ENCODE measurements at places on chromosomes 7 and 10.

DNA sequence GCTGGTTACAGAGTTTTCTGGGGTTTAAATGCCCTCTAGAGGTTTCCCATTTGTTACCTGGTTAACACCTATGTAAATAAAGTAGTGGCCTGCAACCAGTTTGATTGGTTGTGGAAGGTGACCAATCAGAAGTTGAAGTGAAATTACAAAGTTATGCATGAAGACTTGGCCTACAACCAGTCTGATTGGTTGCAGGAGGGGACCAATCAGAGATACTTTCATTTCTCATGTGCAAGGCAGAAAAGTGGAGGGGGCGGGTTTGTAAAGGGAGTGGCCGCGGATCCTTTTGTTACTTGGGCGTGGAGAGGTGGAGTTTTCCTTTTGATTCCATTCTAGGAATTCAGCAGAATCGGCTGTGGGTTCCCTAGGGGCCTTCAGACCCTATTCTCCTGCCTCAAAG, 80.8 kb downstream of the SEC23IP start:
- DNase-seq, result peak; percentile 10

GRCh38 chr7:155374276-155375252, 76.9 kb downstream of the INSIG1 start:
- DNase-seq, result no peak

DNA sequence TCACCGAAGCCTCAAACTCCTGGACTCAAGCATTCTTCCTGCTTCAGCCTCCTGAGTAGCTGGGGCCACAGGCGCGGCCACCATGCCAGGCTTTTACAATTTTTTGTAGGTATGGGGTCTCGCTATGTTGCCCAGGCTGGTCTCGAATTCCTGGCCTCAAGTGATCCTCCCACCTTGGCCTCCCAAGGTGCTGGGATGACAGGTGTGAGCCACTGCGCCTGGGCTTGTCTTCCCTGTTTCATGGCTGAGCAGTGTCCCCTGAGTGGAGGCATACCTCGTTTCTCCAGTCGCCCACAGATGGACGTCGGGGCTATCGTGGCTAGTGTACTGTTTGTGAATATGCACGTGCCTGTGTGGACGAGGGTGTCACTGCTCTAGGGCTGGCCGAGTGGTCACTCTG, 11.3 kb downstream of the INPP5A start:
- DNase-seq, result no peak

GRCh38 chr10:116207690-116208089, 65.3 kb downstream of the GFRA1 start:
- no peak for DNase-seq

- DNase-seq, result peak; percentile 65
Measured at GRCh38 chr10:78491812-78492211, 458.1 kb downstream of the RPS24 start.

- DNase-seq, result peak; percentile 82
Measured at GRCh38 chr7:47763063-47763974, 181.4 kb upstream of the TNS3 start.

- no peak for DNase-seq
Measured at GRCh38 chr10:93096901-93097300, 23.2 kb downstream of the CYP26A1 start.

- no peak for DNase-seq
Measured at GRCh38 chr10:3631291-3631690, 153.7 kb downstream of the KLF6 start.

DNA sequence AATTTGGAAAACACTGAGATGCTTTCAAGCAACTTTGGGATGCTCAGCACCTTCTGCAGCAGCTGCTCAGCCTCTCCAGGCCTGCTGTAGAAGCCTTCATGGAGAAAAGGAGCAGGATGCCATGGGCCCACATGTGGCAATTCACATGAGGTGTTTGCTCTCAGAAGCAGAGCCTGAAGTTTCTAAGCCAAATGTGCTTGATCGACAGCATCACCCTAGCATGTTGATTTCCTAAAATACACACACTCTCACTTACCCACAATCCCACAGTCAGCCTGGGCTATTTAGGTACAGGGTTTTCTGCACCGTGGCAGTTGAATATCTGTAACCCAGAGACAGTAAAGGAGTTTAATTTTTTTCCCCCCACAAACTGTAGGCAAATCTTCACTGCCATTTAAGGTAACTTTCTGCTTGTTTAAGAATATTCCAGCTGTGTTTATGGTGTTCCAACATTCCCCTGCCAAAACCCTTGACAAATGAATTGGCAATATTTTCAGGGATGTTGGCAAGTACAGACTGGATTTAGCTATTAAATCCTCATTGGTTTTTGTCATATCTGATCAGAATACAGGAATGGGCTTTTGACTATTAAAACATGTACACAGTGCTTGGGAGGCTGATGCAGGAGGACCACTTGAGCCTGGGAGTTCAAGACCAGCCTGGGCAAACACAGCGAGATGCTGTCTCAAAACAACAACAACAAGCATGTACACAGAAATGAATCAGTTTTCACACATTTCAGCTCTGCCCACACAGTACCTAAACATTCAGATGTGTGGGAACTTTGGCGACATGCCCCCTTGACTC, 244.2 kb downstream of the CELF2 start:
- no peak for DNase-seq

GRCh38 chr7:13717031-13717430, 272.4 kb downstream of the ETV1 start:
- DNase-seq, result no peak

GRCh38 chr10:101940916-101941315, 97.3 kb upstream of the KCNIP2 start:
- peak; percentile 41 for DNase-seq

- peak; percentile 84 for DNase-seq
Measured at GRCh38 chr7:7099584-7100014, 82.7 kb upstream of the C1GALT1 start.

DNA sequence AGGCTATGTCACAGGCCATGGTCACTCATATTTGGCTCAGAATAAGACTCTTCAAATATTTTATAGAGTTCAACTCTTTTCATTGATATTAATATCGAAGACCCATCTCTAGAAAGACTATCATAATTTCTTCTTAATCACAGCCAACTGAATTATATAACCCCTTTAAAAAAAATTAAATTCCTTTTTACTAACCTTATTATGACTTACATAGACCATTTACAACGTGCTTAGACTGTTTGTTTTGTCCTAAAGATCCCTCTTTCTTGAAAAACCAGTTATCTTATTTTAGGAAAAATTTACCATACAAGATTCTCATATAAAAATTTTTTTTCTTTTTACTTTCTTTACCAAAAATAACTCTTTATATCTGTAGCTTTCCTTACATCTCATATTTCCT, 10.2 kb upstream of the TMEM254 start:
- DNase-seq, result no peak

- DNase-seq, result peak; percentile 3
Measured at GRCh38 chr7:3089493-3089892, 45.8 kb upstream of the CARD11 start.

DNA sequence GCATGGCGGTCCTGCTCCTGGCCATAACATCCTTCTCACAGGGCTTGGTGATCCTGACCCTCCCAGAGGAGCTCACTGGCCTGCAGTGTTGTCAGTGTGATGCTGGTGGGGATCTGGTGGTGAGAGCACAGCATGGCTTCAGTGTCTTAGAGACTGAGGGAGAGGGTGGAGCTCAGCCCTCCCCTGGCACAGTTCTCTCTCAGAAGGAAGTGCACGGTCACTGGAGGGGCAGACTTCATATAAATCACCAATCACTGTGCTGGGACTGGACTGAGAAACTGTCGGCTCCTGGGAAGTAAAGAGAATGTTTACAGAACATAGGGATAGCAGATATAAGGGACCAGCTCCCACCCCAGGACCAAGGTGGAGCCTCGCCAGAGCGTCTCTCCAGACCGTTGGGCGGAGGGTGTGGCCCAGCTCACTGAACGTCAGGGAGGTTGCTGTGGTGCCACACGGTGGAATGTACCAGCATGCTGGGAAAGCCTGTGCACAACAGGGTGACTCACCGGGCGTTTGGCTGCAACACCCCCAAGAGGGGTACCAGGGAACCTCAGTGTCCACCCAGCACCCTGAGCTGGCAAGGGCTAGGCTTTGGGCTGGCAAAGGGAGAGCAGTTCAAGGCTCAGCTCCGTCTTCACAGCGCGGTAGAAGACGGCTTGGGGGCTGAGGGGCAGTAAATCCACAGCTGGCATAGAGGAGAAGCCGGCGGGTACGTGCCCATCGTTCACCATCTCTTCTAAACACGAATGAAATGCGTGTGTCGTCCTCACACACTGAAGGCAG, 8.8 kb upstream of the GET4 start:
- DNase-seq, result peak; percentile 96

DNA sequence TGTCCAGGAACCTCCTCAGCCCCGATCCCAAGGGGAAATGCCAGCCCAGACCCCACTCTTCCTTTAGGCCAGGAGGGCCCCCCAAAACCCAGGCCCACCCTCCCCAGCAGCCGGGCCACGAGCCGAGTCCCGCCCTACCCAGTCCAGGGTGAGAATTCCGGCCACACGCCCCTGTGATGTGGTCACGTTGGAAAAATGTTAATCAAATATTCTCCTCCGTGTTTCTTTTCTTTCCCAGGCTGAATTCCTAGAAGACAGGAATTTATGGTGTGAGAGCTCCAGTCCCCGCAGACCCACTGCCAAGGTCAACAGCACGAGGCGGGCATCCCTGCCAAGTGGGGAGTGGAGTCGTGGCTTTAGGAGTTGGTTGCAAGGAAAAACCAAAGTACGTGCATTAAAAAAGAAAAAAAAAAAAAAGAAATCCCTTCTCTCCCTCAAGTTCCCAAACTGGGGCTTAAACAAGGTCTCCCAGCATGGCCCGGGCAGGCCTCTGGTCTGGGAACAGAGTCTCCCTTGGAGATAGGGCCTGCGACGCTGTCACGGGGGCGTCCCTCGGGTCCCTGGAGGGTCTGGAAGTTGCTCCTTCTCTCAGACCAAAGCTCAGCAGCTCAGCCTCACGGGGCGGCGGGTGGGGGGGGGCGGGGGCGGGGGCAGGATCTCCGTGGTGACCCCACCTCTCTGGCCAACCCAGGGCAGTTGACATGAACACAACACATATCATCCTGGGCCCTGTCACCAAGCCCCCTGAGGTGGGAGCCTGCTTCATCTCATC, 28.1 kb upstream of the ELN start:
- peak; percentile 93 for DNase-seq

- DNase-seq, result no peak
Measured at GRCh38 chr7:110388457-110388856, 702.5 kb upstream of the LRRN3 start.

GRCh38 chr7:31027161-31027965, 24.7 kb upstream of the ADCYAP1R1 start:
- peak; percentile 22 for DNase-seq

DNA sequence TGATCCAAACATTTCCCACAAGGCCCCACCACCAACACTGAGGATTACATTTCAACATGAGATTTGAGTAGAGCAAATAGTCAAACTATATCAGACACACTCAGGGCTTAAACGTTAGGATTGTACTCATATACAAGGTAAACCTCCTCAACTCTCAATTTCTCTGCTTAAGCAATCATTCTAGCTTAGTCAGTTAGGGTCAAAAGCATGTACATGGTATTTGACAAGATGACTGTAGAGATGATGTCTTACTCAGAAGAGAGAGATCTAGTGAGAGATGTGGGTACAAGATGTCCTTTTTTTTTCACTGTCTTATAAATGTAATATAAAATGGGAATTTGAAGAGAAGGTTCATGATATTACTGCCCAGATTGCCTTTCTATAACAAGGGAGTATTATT, 270.1 kb downstream of the PRKG1 start:
- DNase-seq, result no peak

- peak; percentile 29 for DNase-seq
Measured at GRCh38 chr10:74988054-74988775, 123.2 kb upstream of the SAMD8 start.

DNA sequence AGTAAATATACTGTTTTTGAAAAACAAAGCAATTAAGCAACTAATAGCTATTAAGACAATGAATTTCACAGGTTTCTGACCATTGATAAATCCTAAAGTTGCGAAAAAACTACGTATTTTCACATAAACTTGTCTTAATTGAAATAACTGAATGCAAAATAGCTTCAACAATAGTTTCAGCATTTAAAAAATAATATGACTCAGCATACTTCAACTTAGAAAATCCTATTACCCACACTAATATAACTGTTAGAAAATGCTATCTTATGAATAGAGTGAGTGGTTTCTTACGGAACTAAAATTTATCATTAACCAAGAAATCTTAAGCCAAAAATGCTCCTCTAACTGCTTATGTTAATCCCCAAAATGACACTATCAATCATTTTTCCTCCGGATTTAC, 183.9 kb downstream of the AVL9 start:
- no peak for DNase-seq
